ENCODE measurements at places on chromosomes 5 and 9.
A peak's percentile ranks its signal among the peaks of the same experiment; 100 is the strongest.

GRCh38 chr5:41637424-41637823, 127.0 kb upstream of the PLCXD3 start:
- DNase-seq: no peak

DNA sequence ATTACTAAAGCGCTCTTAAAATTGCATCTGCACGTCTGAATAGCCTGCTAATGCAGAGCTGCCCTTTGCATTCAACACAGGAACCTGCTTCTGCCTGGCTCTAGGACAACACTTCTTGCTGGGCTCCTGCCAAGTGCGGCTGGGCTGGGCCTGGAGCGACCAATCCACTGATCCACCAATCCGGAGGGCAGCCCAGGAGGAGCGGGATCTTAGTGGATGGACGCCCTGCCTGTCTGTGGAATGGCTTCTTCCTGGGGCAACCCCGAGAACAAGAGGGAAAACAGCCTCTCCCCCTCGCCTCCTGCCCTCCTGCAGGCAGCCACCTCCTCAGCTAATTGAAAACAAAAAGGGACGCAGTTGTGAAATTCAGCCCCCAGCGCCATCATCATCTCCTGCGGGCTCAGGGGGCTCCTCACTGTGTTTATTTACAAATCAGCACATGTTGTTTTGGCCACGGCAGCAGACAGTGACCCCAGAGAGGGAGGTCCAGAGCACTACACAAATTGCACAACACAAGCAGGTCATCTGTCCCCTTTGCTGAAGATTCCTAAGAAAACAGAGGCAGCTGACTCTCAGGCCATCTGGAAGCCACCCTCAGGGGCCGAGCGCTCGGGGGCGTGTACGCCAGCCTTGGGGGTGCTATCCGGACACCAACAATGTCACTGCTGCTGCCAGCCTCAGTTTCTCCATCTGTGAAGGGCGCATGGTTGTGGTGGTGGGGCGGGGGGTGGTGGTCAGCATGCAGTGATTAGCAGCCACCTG, 57.3 kb downstream of the GADD45G start:
- peak; percentile 97 for DNase-seq

GRCh38 chr9:126430124-126430523, 103.5 kb downstream of the MVB12B start:
- no peak for DNase-seq

- no peak for DNase-seq
Observed at GRCh38 chr5:103569313-103570060, 6.9 kb upstream of the NUDT12 start.

GRCh38 chr5:58871648-58872242, 288.9 kb downstream of the RAB3C start:
- no peak for DNase-seq

GRCh38 chr5:80964919-80965318, 4.8 kb downstream of the RASGRF2 start:
- no peak for DNase-seq

- DNase-seq: no peak
Observed at GRCh38 chr5:32831624-32832023, 120.5 kb downstream of the NPR3 start.

- no peak for DNase-seq
Observed at GRCh38 chr5:43270645-43271044, 42.6 kb downstream of the HMGCS1 start.

DNA sequence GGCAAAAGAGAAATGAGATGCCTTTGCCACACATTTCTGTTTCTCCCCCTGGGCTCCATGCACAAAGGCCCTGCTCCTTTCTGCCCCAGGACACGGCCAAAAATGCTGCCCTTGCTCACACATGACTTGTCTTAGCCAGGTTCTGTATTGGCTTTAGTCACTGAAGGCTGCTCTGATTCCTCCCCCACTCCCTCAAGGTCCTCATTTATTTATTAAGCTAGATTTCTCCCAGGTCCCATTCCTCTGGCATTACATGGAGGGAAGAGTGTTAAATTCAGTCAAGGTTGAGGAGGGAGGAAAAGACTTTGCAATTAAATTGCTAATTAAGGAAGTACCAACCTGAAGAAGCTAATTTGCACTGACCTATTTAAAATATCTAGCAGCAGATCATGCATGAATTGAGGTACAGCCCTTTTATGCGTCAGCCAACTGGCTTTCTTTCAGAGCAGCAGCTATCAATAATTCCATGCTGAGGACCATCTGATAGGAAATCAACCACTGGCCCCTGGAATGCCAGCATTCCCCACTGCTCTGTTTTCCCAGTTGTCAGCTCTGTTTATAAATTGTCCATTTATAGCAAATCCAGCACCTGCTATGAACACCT, 81.2 kb upstream of the MAP3K1 start:
- DNase-seq: no peak

DNA sequence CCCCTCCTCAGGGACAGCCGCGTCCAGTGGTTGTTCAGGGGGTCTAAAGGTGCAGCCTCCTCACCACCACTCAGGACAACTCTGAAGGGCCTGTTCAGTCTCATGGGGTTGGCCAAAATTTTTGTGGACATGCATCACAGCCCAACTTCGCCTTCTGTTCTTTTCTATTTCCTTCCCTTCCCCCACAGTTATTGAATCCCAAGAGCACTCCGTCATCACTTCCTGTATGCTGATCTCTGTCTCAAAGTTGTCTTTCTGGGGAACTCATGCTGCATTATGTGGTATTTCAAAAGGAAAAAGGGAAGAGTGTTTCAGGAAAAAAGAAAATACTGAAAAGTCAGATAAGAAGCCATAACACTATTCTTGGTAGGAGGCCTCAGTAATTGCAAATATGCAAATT, 355.4 kb downstream of the CAAP1 start:
- no peak for DNase-seq

DNA sequence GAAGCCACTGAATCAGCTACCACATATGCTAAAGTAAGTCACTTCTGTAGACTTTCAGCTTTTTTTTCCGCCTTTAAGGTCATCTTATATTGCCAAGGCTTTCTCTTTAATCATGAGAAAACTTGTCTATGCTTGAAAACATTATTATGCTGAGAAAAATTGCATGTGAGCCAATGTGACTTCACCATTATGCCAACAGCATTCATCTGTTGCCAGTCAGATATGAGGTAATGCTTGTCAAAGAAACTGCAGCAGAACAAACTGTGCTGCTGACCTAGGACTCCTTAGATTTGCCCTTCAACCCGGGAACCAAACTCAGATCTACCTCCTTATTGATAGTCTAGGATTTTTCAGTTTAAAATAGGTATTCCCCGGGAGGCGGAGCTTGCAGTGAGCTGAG, 34.3 kb downstream of the SLC44A1 start:
- no peak for DNase-seq

- DNase-seq: no peak
Observed at GRCh38 chr9:126485662-126486061, 128.1 kb upstream of the LMX1B start.

DNA sequence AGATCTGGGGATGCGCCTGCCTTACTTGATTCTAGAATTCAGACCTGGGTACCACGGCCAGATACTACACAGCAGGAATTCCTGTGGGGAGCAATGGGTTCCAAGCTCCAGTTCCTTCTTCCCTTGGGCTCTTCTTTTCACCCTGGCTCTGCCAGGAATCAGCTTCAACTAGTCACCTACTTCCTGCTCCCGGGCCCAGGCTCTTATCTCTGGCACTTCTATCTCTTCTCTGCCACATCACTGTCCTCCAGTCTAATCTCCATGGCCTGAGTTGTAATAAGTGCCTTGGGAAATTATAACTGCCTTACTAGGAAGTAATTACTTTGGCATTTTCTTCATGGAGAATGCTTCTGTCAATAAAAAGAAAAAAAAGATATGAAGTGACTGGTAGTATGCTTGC, 26.2 kb upstream of the SERINC5 start:
- DNase-seq: no peak

All from left hindlimb (tissue), 1 donor.